ENCODE measurements at places on chromosomes 6 and 20. TPM values are rescaled to one million over a fixed set of nuclear protein-coding genes. Genes with fewer than 3 reads are reported as not detected.

DNA sequence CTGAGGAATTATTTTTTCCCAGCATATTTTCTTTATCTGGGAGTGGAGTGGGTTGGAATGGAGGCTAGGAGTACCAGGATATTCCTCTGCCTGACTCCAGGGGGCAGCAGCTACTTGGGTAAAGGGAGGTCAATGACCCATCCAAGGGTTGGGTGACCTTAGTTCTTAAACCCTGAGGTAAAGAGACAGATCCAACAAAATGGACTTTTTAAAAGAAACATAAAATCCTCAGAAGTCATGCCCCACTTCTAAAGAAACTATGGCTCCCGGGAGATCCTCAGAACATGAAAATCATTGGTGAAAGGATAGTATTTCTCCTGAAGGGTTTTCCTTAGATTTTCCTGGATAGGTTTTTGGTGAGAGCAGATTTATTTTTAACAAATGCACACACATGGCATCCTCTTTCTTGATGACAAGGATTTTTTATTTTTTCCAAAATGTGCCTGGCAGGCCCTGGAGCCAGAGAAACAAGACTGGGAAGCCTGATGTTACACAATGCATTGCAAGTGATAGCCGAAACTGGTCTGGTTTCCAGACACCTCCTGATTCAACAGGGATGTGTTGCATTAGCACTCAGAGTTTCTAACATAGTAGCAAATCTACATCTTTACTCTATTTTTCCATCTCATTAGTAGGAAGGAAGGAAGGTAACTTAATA lies 240.9 kb upstream of the BTBD3 start:
- ATAC-seq: no peak

- ATAC-seq: peak; percentile 32
Measured at GRCh38 chr20:5719861-5720403, 30.3 kb upstream of the SHLD1 start.

DNA sequence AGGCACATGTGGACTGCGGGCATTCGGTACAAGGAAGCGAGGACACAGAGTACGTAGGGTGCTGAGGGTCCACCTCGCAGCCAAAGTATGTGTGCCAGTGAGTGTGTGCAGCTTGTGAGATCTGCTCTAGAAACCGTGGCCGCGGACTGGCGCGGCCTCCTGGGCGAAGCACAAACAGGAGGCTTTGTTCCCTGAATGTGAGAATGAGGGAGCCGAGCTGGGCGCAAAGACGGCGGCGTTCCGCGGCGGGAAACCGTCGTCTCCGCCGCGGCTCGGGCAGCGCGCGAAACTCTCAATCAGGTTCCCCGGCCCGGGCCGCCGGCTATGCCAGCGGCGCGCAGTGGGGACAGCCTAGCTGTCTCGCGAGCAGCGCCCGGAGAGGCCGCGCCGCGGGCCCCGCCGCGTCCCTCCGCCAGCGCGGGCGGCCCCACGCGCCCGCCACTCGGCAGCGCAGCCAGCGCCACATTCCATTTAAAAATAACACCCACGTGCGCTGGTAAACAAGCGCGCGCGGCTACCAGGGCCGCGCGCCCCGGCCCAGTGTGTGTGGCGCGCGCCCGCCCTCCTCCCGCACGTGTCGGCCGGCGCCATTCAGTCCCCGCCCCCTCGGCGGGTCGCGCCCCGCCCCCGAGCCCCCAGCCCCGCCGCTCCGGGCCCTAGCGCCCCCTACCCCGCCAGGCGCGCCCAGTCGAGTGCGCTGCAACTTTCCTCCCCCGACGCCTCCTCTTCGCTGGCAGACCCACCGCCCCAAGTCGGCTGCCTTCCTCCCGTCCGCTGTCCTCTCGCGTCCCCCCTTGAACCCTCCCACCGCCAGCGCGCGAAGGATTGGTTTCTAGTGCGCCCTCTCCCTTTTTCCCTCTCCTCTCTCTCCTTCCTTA lies 3.0 kb upstream of the FOXO3 start:
- peak; percentile 58 for ATAC-seq

GRCh38 chr20:3781153-3781910 lies at the start of gene SPEF1:
Gene SPEF1, minus strand, starts transcription at chr20:3781448. Its CDS starts 161 bp downstream, at chr20:3781287.
- peak; percentile 62 for ATAC-seq

- ATAC-seq: no peak
Measured at GRCh38 chr6:69732640-69733039, 64.2 kb downstream of the LMBRD1 start.

DNA sequence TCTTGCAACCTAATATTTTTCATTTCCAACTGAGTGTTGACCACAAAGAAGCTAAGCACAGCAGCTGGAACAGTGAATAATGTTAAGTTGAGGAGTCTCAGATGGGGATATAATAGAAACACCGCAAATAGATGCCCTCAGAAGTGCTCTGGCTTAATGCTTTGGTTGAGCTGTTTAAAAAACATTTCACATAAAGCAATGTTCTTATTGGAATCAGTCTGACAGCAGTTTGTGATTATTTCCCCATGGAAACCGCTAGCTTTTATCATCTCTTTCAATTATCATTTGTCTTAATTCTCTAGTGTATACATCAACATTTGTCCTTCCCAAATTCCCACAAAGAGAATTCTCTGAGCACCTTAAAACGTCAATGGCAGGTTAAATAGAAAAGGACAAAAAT lies 30.8 kb downstream of the METTL24 start:
- no peak for ATAC-seq

The TOP1 gene
- 36.6 TPM for total RNA-seq

The NKX2-4 gene
- total RNA-seq: not detected

The AFG1L gene
- total RNA-seq: 7.6 TPM
